ENCODE measurements at places on chromosomes 11 and 22. TPM values are rescaled to one million over a fixed set of nuclear protein-coding genes. Genes with fewer than 3 reads are reported as not detected.

USH1C gene
- 54.3 TPM for polyA plus RNA-seq

SLC5A1 gene
- polyA plus RNA-seq, result 3.0 TPM

TMPRSS6 gene
- polyA plus RNA-seq, result 34.4 TPM

CHCHD10 gene
- 68.1 TPM for polyA plus RNA-seq

LUZP2 gene
- polyA plus RNA-seq, result 2.2 TPM

RFPL3 gene
- not detected for polyA plus RNA-seq

OR52H1 gene
- polyA plus RNA-seq, result not detected

INPP5J gene
- 5.6 TPM for polyA plus RNA-seq

KRTAP5-7 gene
- polyA plus RNA-seq, result not detected

CCT8L2 gene
- polyA plus RNA-seq, result not detected

SLC5A4 gene
- polyA plus RNA-seq, result not detected

TTC36 gene
- polyA plus RNA-seq, result 3.1 TPM

TEX54 gene
- polyA plus RNA-seq, result 3.5 TPM

CCDC87 gene
- polyA plus RNA-seq, result 0.22 TPM

CTSW gene
- 0.56 TPM for polyA plus RNA-seq

TMA7B gene
- polyA plus RNA-seq, result not detected

KCNJ11 gene
- 1.6 TPM for polyA plus RNA-seq

BIK gene
- 17.7 TPM for polyA plus RNA-seq

RIBC2 gene
- 0.56 TPM for polyA plus RNA-seq

DTX4 gene
- polyA plus RNA-seq, result 13.6 TPM

OR51B5 gene
- not detected for polyA plus RNA-seq

CRYBB2 gene
- not detected for polyA plus RNA-seq

USP2 gene
- 23.5 TPM for polyA plus RNA-seq
